ENCODE measurements at places on chromosomes 1 and 21.

DNA sequence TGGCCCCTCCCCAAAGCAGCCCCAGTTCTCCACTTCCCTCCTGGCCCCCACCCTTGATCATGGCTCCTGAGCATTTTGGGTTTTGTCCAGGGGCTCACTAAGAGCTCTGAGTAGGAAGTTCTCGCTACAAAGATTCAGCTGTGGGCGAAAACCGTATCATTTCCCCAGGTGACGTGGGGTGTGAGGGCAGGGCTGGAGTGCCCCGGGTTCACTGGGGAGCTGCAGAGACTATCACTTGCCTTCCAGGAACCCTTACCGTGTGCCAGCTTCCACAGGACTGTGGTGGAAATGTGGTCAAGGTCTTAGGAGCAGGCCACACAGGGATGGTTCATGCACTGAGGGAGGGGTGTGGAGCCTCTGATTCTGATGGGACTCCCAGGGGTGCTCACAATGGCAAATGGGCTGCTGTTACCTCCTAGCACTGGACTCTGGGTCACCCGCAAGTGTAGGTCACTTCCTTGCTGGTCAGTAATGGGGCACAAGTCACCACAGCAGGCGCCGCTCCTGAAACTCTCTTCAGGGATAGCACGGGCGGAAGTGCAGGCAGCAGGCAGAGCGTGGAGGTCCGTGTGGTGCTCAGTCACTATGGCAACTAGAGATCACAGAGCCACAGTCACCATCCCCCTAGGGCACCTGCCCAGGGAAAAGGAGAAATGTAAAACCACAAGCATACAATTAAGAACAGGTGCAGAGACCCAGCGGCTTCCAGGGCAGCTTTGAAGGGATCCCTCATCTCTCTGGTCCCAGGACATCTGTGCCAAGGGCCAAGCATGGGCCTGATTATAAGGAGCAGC lies 35.4 kb downstream of the RSPH1 start:
- DNase-seq = peak; percentile 57

DNA sequence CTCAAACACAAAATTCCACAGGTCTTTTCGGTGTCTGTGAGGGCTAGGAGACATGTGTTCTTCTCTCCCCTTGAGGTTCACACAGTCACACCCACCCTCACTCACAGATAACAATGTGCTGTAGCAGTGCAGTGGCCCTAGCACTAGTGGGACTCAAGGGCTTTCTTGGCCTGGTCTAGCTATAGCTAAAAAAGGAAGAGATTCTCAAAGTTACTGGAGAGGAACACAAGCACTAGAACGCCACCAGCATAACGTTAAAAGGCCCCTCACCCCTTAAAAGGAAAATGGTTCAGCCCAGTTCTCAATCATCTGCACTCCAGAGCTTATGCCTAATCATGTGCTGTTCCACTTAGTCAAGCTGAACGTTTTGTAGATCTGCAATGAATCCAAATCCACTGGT lies 39.5 kb downstream of the RGS8 start:
- DNase-seq = no peak

- no peak for DNase-seq
Measured at GRCh38 chr1:30719406-30720270, 3.7 kb downstream of the MATN1 start.

DNA sequence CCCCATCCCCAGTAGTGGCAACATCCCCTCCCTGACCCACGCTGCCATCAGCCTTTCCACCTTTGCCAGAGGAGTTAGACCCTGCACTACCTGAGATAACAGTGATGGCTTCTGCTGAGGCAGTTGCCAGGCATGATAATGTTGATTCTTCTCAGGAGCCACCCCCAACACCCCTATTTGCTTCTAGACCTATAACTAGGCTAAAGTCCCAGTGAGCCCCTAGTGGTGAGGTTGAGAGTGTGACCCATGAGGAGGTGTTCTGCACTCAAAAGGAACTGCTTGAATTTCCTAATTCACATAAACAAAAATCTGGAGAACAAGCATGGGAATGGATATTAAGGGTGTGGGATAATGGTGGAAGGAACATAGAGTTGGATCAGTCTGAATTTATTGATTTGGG lies 159.6 kb upstream of the COL11A1 start:
- no peak for DNase-seq

GRCh38 chr1:229156872-229157271 lies 114.0 kb upstream of the RAB4A start:
- no peak for DNase-seq

- DNase-seq = no peak
Measured at GRCh38 chr1:12473596-12474362, 144.2 kb downstream of the DHRS3 start.

- DNase-seq = no peak
Measured at GRCh38 chr1:100413035-100413434, 60.7 kb downstream of the CDC14A start.

DNA sequence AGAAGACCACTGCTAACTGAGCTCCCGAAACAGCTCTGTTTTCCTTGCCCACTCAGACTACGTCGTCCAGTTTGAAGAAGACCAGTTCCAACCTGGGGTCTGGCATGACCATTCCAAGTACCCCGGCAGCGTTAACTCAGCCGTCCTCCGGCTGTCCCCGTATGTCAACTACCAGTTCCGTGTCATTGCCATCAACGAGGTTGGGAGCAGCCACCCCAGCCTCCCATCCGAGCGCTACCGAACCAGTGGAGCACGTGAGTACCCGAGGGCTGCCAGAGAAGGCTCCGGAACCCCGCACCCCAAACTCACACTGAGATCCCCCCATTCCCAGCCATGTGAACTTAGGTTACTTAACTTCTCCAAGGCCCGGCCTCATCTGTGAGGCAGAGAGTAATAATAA lies 63.7 kb upstream of the CNTN2 start:
- no peak for DNase-seq

DNA sequence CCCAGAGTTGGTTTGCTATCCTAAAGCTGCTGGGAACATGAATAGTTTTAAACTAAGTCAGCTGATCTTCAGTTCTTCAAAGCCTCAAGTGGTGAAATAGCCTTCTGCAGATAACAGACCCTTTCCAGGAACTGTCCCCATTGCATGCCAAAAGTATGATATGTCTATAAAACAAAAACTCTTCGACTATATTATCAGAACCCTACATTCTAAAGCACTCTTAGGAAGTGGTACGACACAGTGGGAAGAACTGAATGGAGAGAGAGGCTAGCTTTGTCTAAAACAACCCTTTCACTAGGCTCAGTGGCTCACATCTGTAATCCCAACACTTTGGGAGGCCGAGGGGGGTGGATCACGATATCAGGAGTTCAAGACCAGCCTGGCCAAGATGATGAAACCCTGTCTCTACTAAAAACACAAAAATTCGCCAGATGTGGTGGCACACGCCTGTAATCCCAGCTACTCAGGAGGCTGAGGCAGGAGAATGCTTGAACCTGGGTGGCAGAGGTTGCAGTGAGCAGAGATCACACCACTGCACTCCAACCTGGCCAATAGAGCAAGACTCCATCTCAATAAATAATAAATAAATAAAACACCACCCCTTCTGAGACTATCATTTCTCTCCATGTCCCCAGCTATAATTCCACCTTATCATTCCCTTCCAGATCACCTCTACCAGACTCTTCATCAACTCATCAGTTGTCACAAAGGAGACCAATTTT lies 2.2 kb upstream of the FRRS1 start:
- DNase-seq = no peak

DNA sequence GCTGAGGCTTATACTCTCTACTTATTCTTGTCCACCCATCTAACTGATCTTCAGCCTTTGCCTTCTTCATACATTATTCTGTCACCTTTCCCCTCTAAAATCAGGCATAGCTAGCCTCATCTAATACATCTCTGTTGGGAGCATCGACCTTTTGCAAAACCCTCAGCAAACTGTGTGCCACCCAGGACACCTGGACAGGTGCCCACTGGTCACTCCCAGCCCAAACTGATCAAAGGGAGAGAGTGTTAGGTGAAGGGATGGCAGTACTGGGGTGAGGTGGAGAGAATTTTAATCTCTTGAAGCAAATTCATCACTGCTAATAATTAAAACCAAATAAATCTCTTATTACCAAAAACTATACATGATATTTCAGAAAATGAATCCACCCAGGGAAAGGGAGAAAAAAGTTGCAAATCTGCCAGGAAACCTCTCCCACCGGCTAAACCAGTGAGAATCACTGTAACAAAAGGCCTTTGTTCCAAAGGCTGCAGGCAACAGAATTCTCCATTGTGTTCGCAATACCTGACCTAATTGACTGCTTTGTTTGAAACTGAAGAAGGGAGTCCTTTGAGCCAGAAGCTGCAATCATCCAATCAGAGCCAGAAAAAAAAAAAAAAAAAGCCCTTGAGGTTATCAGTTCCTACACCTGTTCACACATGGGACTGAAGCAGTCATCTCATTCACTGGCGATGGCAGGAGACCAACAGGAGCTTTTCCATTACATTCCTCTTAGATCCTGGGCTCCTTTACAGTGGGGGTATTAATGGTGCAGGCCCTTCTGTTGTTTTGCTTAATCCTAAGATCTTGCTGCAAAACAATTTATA lies 172.6 kb downstream of the APP start:
- DNase-seq = peak; percentile 96

GRCh38 chr1:234706199-234706598 lies 96.2 kb upstream of the IRF2BP2 start:
- DNase-seq = no peak

DNA sequence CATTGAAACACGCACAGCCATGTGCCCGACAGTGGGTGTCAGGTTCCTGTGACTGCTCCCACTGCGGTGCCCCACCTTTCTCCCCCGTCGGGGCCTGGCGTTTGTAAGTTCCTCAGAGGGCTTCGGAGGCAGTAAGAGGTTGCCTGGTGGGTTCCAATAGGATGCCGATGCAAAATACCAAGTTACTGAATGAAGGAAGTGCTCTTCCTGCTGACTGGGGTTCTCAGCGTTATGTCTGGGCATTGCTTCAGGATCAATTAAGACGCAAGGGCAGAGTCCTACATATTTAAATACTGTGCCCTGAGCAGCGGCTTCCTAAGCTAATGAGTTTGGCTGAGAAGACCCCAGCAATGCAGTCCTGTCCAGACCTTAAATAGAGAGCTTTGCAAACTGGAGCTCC lies 28.9 kb upstream of the DNAJC11 start:
- DNase-seq = no peak

GRCh38 chr1:11598461-11598860 lies 55.8 kb downstream of the FBXO2 start:
- no peak for DNase-seq

DNA sequence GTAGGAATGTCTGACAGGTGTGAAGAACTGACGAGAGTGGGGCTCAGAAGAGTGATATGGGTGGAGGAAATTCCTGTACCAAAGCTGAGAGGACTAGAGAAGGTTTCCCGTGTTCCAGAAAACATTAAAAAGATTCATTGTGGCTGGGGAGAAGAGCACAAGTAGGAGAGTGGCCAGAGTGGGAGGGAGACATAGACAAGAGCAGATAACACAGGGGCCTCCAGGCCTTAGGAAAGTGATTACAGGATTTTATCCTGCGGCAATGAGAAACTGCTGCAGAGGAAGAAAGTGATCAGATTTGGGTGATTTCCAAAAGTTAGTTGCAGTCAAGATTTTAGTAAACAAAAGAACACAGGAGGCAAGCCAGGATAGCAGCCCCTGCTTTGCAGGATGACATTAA lies 7.9 kb downstream of the C8B start:
- no peak for DNase-seq

- peak; percentile 51 for DNase-seq
Measured at GRCh38 chr1:13930151-13930550, 230.2 kb downstream of the PRDM2 start.

DNA sequence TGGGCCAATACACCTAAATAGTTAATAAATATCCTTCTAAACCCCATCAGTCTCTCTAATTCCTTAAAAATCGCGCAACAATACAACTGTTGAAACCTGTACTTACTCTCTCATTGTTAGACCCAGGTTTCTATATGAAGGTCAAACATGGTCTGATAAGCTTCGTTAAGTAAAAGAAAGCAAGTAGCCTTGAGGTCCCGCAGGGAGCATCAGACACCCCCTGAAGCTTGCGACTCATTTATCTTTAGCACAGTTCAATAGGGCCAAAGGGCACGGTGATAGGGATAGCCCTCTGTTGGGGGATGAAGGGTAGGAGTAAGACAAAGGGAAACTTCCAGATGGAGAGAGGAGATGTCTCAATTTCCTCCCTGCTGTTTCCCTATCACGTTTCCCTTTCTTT lies 27.3 kb upstream of the THEM4 start:
- DNase-seq = peak; percentile 47

DNA sequence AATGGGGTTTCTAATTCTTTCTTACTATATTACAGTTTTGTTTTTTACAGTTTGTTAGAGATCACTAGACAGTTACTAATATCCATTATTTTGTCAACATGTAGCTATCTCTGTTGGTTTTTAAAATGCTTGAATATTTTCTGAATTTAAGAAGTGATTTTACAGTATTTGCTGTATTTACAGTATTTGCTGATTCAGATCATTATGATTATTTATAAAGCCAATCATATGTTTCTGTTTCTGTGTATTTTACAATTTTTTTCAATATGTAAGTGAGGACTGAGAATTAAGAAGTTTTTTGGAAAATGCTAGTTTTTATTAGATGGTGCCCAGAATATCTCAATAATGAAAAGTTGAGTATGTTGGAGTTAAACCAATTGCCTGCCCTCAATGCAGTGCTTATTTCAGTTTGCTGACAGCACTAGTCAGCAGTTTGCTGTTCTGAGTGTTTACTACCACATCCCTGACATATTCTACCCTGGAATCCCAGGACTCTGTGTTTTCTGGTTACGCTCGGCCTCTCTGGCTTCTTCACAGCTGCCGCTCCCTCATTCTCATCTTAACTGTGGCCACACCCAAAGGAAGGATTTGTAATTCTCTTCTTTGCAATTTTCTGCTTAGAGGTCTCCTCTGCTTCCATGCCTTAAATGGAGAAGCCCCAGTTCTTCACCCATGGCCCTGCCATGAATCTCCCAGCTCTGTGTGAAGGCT lies 68.0 kb upstream of the BACH1 start:
- DNase-seq = peak; percentile 13

- DNase-seq = no peak
Measured at GRCh38 chr21:16587141-16587581, 857.4 kb downstream of the USP25 start.

GRCh38 chr1:240739139-240739538 lies 127.2 kb upstream of the GREM2 start:
- no peak for DNase-seq

DNA sequence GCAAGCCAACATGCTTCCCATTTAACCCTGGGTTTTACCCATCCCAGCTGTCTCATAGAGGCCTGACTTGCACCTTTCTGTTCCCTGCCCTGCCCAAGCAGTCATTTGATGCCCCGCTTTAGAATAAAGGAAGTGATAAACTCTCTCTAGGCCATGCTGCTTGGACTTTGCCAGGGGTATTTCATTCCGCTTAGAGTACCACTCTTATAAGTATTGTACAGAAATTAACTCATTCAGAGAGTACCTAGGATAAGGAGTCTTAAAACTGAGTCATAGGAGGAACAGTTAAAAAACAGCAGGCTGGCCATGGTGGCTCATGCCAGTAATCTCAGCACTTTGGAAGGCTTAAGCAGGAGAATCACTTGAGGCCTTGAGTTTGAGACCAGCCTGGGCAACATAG lies 21.0 kb upstream of the LYST start:
- DNase-seq = no peak
